ENCODE measurements at places on chromosomes 12 and 14.
A peak's percentile ranks its signal among the peaks of the same experiment; 100 is the strongest.

DNA sequence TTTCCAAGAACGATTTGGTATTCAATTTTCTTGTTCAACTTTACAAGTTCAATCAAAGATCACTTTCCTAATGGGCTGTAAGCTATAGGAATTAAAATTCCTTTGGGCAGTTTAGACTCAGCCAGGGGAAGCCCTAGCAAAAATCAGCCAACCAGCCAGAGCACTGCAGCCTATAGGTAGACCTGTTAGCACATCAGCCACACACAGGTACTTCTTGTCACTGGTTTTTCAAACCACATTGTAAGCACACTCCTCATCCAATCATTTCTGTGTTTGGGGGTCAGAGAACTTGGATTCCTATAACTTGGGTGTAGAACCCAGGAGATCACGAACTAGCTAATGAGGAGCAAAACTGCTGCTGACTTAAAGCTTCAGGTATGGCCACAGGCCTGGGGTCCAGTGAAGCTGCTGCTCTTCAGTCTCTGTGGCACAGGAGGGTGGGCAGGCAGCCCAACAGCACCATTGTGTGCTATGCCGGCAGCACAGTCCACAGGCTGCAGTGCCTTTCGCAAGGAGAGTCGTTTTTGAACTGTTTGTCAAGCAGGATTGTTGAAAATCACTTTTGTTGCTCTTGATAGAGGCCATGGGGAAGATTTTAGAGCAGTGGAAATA, 87.3 kb upstream of the RFX4 start:
- no peak for DNase-seq

DNA sequence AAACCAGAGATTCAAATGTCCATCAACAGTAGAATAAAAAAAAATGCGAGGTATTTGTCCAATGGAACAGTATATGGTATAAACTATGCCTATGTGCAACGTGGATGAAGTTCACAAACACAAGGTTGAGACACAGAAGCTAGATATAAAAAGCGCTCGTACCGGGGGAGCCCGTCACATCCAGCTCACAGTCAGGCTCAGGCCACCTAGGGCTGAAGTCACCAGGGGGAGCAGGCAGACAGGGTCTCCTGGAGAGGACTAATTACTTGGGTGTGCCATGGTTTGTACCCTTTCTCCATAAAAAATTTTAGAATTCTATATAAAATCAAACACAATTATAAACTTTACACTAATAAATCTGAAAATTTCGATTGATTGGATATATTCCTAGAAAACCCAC, 13.6 kb downstream of the AHNAK2 start:
- DNase-seq: no peak

DNA sequence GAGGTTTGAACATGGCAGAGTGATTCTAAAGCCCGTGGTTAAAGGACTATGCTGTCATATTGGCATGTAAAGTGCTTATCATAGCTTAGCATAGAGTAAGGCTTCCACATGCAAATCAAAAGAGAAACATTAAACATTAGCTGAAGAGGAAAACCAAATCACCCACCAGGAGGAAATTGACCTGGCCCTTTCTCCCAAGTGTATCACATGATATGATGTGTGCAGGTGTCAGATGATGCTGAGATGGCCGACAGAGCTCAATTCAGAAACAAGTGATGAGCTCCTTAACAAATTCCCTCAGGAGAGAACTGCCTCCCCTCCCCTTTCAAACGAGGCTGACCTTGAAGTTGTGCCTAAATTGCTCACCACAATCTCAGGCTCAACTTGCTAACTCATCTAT, 217.1 kb upstream of the BTG1 start:
- no peak for DNase-seq

DNA sequence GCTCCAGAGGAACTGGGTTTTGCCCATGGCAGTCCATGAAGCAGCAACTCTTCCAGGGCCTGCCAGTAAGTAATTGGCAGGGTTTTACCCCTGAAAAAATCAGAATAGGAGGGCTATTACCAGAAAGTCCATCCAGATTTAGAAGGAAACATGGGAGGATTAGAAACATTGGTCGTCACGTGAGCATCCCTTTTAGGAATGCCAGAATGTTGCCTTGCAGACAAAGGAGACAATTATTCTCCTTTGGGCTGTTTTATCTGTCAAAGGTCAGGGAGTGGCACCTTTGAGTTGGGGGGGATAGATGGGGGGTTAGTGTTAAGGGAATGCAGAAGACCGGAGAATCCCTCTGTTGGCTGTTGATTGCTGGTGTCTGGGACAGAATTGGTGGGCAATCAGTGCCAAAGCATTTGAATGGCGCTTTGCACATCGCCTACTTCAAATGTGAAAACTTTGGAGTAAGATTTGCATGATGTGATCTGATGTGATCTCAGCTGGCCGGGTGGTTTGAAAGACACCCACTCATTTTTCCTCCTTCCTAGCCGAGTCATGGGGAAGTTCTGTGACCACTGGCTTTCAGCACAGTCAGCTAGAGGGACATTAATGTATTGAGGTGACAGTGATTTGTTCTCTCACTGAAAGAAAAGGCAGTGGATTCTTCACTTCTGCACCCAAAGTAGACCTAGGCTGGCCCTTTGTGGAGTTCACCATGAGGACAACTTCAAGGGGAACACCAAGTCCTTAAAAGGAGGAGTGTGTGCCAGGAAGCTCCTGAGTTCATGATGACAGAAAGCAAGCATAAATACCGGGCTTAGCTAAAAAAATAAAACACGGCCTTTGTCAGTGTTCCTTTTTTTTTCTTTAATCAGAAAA, 31.4 kb downstream of the FLVCR2 start:
- DNase-seq: no peak

DNA sequence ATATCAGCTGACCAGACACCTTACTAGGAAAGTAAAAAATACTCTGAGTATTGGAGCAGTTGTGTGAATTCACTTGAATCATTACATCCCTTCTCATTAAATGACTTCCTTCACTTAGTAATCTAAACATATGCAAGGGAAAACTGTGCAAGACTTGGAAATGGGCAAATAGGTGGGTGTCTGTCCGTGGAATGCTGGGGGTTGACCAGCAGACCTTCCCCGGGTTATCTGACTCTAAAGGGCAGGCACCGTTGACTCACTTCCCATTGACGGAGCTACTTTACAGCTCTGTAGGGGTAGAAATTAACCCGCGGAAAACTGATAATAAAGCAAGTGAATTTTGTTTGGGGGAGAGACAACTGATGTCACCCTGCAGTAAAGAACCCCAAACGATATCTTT, 199.3 kb downstream of the TTC7B start:
- no peak for DNase-seq

DNA sequence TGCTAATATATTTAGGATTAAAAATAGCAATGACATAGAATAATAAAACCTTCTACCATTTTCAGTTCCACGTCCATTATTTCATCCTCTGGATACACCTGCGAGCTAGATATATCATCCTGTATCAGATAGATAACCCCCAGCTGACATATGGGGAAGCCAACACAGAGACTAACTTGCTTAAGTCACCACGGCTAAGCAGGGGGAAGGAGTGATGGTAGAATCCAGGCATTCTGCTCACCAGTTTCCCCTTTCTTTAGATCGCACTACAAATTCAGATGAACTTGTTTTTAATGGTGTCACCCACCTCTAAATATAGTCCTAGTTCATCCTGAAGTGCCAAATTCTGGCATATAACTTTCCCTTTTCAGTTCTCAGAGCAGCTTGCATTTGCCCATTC, 110.1 kb downstream of the TXNDC16 start:
- DNase-seq: no peak

DNA sequence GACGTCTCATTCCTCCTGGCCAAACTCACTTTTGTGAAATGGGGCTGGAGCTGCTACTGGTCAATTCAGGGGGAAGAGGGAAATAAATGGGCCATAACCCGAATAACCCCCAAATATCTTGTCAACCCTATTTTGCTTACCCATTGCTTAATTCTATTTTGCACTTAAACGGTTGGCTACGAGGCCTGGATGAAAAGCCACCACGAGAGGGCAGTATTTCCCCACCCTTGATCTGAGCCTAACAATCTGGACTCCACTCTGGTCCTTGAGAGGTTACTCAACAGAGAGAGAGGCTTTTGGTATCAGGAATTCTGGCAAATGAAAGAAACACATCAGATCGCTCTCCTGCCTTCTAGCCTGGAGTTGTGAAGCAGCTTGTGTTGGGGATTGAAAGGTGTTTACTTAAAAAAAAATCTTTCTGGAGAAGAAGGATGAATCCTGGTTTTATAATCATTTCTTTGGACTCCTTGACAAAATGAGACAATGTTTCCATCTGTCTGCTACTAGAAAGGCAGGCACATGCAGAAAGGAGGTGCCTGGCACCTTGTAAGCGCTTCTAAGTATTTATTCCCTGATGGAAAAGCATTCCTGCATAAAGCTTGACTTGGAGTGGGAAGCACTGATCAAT, 22.4 kb upstream of the FBXO21 start:
- DNase-seq: peak; percentile 57

DNA sequence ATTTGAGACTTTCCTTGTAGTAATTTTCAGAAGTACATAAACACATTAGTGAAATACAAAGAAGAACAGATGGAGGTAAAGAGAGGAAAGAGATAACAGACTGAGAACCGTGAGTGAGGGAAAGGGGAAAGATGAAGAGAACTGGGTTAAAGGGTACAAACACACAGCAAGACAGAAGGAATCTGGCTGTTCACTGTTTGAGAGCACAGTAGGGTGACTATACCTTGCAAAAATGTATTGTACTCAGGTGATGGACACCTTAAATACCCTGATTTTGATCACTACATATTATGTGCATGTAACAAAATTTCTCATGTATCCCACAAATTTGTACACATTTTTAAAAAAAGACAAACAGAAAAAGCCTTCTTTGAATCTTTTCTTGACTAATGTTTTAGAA, 2.7 kb upstream of the TRHDE start:
- DNase-seq: no peak

DNA sequence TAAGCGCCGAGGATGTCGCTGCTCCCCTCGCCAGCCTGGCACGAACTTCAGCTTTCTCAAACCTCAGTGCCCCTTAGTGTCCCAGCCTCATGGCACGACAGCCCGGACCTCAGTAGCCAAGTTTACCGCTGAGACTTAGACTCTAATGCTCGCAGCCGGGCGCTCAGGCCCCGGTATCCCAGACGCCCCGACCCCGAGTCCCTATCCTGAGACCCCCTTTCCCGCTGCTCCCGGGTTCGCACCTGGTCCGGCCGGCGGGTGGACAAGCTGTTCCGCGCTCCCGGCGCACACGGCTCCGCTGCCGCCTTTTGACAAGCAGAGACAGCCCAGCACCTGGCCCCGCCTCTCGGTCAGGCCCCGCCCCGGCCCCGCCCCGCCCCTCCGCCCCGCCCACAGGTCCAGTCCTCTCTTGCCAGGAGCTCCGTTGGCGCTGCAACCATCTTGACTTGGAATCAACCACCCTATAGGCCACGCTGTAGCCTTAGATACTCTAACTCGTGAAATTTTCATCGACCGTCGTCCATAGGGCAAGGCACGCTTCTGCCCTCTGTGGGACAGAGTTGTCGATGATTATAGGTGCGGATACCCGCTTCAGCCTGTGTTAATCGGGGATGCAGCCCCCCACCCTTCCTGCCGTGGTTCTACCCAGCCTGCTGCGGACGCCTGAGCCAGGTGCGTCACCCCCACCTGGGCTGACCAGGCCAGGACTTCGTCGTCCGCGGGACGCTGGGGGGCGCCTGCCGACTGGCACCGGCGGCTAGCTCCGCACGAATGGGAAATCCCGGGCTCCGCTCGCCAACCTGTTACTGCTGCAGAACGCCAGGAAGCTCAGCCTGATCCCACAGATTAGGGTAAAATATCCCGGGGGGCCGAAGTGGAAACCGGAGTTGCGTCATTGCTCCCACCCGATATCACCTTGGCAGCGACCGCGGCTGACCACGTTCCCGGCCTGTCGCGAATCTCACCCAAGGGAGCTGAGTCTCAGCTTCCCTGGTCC, at the start of gene VDR:
VDR (minus strand) TSS at position 282 of the 997 bp plus-strand sequence. CDS start 25,881 bp downstream, outside the sequence.
- DNase-seq: peak; percentile 53

DNA sequence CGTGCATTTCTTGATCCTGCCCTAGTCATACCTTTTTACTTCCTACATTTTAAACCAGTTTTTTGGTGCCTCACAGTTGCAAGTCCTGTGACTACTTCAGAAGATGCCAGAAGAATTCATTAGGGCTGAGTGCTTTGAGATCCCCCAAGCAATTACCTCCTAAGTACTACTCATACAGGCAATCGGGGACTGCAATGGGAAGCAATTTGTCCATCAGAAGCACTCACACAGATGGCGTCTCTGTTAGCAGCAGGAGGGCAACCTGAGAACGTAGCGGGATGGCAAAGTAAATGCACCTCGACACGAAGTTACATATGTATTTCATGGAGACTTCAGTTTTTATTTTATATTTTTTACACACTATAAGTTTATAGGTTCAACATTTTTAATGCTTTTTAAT, 188.3 kb downstream of the CAPZA3 start:
- DNase-seq: no peak

DNA sequence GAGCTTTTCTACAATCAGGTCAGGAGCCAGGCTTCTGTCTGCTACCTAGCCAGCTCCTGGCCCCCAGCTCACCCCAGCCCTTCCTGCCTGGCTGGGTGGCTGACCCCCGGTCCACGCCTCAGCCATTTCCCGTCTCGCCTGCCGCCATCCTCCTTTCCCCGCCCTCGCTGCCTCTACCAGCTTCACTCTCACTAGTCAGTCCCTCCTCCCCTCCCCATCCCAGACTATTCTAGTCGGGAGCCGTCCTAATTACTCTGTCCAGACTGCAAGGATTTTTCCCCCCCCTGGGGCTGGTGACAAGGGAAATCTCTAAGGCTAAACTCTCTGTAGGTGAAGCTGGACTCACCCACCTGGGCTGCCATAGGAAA, 825 bp downstream of the DHH start:
- no peak for DNase-seq

GRCh38 chr12:82605115-82605514, 81.6 kb upstream of the TMTC2 start:
- no peak for DNase-seq

GRCh38 chr14:104349950-104350349, 211.6 kb downstream of the KIF26A start:
- DNase-seq: no peak

DNA sequence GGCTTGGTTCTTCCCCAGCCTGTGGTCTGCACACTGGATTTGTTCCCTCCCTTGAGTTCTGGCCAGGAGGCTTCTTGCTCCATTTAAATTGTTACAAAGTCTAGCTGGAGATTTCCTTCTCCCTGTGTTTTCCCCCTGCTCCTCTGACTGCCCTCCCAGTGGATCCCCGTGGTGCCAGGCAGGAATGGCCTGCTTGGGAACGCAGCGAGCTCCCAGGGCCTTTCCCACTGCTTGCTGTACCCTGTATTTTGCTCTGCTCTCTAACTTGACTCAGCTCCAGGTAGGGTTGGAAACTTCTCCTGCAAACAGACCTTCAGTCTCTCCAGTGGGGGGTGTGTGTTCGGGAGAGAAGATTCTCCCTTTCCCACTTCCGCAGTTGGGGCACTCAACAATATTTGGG, 349.2 kb upstream of the FBXO33 start:
- DNase-seq: no peak

DNA sequence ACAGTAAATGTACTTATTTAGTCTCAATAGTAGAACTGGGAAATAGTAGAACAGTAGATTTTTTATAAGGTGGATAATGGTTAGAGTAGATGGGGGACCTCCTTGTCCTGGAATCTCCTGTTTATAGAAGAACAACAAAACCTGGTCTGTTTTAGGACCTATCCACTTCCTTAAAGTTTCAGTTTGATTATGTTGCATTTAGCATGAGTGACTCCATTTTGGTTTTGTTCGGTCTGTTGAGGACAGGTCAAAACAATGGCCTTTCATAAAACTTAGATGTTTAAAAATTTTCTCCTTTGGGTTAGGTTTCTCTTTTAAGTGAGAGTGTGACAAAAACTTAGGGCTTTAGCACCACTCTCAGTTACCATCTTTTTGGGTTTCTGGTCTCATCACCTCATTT, 308.9 kb downstream of the BTG1 start:
- no peak for DNase-seq

GRCh38 chr12:3454780-3455179, 36.2 kb upstream of the PRMT8 start:
- DNase-seq: no peak
